Peyer's patch (tissue), 4 donors: ENCODE measurements at places on chromosomes 1 and 21.

- DNase-seq, result no peak
Measured at GRCh38 chr1:19311503-19311930, 427 bp downstream of the AKR7A2 start.

- no peak for DNase-seq
Measured at GRCh38 chr1:62299426-62300200, 19.6 kb downstream of the KANK4 start.

DNA sequence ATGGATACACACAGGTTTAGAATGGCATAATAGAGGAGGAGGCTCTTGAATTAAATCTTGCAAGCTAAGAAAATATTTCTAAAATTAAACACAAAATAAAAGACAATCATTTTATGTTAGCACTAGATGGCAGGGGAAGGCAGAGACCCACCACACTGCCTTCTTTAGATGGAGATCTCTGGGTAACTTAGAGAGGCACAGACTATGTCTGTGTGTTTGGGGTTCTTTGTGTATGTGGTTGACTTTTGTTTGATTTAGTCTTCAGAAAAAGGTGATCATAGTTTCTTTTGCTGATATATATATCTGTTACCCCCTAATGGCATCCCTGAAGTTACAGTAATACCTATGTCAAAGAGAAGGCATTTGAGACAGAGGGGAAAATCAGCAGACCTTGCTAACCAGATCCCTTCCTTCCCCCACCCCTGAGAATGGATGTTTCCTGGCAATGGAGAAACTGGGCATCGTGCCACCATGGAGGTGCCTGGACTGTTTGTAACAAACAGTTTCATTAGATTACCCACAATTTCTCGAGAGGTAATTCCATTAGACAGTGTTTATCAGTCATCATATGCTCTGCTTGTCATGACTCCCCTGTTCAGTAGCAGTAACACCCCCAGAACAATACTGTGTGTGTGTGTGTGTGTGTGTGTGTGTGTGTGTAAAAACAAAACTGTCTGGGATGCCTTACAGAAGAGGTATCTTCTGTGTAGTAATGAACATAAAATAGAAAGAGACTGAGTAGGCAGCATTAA is 228.3 kb upstream of the DEPDC1 start:
- no peak for DNase-seq

- no peak for DNase-seq
Measured at GRCh38 chr1:192974701-192975100, 84.5 kb downstream of the UCHL5 start.

- DNase-seq, result no peak
Measured at GRCh38 chr1:72326494-72326893, 44.2 kb upstream of the NEGR1 start.

- no peak for DNase-seq
Measured at GRCh38 chr1:57229998-57230397, 193.9 kb downstream of the DAB1 start.

DNA sequence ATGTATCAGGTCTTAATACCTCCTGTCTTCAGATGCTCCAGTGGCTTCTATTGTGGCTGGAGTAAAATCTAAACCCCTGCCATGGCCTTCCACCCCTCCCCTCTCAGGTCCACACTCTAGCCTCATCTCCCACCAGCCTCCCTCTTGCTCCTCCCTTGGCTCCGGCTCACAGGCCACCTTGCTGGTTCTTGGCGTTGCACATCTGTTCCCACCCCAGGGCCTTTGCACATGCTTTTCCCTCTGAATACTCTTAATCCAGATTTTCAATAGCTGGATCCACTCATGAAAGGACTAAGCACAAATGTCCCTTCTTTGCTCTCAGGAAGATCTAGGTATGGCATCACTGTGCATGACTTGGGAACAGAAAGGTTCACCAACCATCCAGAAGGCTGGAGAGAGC is 415.4 kb upstream of the VAMP3 start:
- DNase-seq, result no peak

DNA sequence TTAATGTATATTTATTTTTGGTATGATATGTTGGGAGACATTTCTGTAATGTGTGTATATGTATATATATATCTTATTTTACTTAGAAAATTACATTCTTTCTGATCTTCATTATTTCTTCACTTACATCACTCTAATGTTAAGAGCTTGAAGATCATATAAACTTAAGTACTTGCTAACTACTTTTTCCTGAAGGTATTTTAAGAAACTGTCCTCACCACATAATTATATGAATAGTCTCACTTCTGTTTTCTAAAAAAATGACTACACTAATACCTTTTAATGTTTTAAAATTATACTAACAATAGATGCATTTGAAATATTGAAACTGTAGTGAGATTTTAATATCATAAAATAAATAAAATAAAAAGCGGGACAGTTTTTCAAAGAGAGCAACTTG is 377.1 kb downstream of the LRRIQ3 start:
- DNase-seq, result no peak

GRCh38 chr1:212970085-212970484 is 19.7 kb downstream of the VASH2 start:
- peak; percentile 15 for DNase-seq

DNA sequence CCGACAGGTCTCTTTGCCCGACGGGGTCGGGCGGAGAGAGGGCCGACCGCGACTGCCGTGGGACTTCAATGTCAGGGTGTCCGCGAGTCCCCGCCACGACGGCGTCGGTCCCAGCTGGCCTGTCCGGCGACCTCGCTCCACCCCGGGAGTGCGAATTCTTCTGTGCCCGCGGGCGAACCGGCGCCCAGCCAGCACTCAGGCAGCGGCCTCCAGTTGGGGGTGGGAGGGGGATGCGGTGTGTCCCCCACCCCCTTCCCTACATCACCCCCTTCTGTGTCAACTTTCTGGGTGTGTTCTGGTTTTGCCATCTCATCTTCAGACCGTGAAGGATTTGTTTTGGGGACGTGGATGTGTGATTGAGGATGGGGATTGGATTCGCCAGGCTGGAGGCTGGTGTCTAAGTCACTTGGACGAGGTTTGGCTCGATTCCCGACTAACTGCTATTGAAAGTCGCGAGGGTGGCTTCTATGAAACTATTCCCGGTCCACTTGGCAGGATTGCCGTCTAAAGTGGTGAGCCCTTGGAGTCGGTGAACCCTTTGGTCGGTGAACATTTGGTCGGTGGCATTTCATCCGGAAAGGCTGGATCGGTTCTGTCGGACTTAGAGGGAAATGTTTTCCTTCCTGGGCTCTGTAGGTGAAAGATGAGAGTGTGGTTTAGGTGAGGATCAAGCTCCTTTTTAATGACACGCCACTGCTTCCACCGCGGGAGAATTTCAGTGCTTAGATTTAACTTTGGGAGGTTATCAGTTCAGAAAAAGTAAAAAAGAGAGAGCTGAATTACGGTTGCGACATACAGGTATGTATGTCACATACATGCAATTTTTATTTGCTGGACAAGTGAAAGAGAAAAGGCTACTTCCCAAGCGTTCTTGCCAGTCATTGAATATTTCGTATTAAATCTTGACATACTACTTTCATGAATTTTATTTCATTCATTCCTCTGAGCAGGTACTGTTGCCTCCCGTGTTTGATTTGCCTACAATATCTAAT is 771 bp downstream of the ABCD3 start:
- peak; percentile 64 for DNase-seq

- no peak for DNase-seq
Measured at GRCh38 chr21:33824156-33824941, 91.3 kb downstream of the ATP5PO start.

DNA sequence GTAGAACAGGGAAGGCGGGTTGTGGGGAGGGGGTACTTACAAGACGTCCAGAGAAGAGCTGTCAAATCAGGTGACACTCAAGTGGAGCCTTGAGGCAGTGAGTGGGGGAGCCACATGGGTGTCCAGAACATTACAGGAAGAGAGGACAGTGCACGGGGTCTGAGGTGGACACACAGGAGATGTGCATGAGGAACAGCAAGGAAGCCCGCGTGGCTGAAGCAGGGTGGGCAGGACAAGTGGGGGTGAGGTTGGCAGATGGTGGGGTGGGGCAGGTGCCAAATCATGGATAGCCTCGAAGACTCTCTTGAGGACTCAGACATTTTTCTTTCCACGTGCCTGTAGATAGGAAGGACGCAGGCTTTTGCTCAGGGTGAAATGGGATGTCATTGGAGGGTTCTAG is 921 bp downstream of the SMPDL3B start:
- no peak for DNase-seq

- peak; percentile 37 for DNase-seq
Measured at GRCh38 chr1:201254625-201255478, 28.5 kb upstream of the PKP1 start.

DNA sequence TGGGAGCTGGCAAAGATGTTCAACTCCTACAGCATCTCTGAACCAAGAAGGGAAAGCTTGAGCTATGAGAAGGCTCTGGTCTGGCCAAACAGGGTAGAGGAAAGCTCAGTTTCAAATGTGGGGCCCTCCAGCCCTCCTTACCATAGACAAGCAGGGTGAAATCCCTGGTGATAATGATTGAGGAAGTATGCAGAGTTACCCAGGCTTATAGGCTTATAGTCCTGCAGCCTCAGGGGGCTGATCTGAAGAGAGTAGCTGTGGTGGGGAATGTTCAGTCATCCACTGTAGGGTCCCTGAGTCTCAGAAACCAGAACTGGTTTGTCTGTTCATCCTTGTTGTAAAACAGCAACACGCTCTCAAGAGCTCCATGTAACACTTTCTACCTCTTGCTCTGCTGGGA is 19.8 kb upstream of the LY9 start:
- no peak for DNase-seq

DNA sequence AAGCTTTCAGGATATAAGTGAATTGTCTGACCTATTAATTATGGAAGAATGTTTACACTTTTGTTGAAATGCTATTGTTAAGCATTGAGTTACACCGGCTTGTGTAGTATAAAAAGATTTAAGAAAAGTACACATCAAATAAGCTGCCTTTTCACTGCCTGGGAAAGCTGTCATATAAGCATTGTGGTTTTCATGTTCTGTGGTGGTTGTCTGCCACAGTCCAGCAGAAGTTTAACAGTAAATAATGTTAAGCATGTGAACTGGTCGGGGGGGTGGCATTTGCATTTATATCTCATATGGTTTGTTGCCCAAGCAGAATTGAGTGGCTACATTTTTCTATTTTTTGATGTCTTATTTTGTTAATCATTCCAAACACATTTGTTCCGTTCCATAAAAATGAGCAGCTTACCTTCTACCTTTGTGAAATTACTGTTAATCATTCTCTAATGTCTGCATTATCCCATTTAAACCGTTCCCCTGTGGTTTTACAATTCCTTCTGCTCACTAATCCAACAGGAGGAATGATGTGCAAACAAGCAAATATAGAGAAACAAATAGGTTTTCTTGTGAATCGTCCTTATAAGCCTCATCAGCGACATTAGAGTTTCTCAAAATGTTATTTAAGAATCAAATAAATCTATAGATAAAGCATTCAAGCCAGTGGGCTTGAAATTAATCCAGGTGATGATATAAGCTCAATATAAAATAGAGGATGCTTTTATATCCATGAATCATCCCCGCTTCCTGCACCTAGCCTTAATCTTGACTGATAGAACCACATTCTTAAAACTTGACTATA is 160.8 kb upstream of the SAMSN1 start:
- DNase-seq, result no peak

GRCh38 chr1:15410223-15410883 is 665 bp downstream of the EFHD2 start:
- no peak for DNase-seq

- no peak for DNase-seq
Measured at GRCh38 chr1:59410457-59410856, 113.6 kb downstream of the FGGY start.

DNA sequence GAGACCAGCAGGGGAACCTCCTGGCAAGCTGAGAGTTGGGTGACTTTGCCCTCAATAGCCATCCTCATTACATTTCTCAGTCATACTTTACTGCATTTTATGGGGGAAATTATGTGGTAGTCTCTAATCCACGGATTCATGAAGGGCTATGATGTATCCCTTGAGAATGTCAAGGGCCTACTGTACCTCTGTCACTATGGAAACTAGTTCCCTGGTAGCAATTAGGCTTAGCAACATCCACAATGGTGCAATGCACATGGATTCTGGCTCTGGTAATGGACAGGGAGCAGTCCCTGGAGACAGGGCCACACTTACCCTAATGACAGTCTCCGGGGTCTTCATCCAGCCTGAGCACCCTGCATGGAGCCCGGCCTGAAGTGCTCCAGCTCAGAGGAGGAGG is 26.5 kb downstream of the LRRN2 start:
- no peak for DNase-seq

DNA sequence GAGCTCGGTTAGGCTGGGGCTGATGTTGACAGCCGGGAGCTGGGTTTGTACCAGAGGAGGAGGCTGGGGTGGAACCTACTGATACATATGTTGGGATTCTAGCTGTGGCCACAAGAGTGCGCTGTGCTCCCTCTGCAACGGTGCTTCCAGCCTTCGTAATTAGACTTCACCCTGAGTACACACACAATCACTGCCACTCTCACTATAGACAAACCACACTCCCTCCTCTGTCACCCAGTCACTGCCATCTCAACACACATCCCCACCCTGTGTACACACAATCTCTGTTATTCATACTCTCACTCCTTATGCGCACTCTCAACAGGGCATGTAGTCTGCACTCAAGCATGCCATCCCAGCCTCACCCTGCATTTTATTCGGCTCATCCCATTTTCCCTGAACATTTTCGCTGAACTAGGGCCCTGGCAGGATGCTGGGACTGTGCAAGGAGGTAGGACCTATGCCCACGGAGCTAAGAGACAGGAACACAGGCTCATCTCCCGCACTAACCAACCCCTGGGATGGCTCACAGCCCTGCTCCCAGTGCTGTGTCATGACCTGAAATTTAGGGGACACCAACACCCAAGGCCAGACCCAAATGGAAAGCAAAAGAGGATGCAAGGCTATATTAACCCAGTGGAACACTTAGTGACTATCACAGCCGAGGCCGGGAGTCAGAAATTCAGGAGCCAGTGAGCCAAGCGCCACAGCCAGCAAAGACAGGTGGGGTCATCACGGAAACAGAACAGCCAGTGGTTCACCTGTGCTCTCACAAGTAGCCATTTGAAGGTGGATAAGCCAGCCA is 5.7 kb downstream of the GJB3 start:
- DNase-seq, result peak; percentile 44

DNA sequence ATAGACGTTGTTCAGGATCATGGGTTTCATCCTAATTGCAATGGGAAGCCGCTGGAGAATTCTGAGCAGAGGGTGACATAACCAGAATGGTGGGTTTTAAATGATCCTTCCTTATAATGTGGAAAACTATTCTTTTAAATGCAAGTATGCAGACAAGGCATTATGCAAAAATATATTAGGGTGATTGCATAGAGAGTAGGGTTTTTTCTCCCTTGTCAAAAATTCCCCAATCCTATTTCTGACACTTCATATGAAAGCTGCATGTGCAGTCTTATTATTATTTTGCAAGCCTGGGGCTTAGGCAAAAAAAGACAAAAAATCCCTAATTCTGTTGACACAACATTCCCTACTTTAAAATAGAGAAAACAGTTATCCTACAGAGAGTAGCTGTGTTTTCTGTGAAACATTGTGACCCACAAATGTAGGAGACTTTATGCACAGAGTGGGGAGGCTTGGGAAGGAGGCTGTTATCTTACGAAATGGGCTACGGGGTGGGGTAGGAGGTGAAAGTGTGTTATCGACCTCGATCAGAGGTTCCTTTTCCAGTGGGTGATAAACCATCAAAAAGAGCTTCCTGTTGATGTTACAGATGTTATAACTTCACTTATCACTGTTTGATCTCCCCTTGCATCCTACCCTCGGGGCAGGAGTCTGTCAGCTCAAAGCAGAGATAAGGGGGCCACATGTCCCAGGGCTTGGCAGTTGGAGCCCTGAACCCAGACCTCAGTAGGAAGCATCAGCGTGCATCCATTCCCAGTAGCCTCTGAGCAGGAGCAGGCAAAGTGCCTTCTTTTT is 27.2 kb downstream of the RHEX start:
- DNase-seq, result no peak

- DNase-seq, result no peak
Measured at GRCh38 chr1:25707280-25708016, 90.9 kb downstream of the MAN1C1 start.
